Naive thymus-derived CD8-positive, alpha-beta T cell (primary cell): ENCODE measurements at places on chromosomes 11 and 22.

DNA sequence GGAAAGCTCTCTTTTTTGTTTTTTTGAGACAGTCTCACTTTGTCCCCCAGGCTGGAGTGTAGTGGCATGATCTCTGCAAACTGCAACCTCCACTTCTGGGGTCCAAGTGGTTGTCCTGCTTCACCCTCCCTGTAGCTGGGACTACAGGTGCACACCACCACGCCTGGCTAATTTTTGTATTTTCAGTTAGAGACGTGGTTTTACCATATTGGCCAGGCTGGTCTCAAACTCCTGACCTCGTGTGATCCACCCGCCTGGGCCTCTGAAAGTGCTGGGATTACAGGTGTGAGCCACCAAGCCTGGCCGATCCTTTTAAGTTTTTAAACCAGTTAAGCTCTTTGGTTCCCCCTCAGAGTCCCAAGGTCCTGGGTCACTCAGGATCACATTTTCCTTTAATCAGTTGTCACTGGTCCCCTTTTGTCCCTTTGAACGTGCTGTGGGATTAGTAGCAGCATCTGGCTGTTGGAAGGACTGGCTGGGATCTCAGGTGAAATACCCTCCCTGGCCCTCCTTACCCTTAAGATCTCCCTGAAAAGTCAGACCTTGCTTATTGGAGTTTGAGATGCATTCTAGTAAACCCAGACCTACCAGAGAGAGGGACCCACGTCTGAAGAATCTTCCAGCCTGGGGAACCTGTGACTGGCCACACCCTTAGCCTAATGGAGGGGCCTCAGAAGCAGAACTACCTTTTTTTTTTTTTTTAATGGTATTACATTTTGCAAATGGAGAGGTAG lies 8.1 kb downstream of the MALAT1 start:
- no peak for DNase-seq

DNA sequence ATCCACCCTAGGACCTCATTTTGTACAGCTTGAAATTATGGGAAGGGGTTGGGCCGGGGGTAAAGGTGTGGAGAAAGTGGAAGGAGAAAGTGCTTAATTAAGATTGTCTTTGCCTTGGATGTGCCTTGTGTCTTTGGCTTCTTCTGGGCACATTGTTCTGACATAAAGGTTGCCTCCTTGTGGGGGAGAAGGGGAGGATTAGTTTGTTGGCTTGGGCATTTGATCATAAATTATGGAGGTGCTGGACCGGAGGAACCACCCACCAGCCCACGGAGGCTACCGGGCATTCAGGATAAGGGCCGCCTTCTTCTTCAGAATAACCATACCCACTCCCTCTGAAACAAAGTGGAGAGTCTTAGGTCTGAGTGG lies 1.3 kb downstream of the PAFAH1B2 start:
- DNase-seq = peak; percentile 16

DNA sequence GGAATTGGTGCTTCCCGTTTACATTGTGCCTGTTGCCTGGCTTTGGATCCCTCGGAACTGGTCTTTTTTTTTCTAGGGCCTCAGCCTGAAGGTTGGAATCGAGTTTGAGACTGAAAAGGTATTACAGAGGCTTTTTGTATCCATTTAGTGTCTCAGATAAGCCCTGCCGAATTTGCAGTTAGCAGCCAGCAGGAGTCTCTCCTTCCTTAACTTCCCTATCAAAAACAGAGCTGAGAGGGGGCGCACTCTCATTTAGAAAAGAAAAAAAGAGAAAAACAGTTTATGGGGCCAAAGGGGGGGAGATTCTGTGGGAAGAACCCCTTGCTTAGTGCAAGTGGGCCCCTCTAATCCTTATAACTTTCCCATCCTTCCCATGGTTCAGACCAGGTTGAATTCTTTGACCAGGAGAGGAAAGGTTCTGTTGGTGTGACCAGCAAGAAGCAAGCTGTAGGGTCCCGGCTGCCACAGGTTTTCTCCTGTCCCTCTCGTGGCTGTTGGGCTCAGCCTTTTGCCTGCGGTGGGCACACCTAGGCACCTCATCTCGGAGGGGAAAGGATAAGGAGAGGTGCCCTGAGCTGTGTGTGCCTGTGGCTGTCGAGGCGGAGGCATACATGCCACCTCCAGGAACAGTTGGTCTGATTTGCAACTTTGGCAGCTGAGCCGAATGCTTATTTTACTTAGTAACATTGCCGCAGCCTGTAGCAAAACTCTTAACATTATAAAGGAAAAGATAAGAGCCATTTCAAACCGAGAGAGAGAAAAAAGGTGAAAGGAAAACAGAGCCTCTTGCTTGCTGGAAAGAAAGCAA lies 565.0 kb upstream of the CNTN5 start:
- no peak for DNase-seq

DNA sequence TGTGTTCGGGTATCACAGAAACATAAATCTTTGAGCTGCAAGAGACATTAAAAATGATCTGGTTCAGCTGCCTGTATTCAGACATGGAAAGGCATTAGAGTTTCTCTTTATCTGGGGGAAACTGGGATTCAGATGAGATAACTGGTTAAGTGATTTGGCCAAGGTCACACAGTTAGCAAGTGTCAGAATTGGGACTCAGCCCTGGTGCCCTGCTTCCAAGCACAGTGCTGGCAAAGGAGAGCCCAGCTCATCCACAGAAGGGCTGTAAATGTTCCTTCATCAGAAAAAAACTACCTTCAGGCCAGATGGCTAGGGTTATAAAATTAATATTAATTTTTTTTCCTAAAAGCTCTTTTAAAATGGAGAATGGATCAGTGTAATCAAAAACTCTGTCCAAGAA lies 20.4 kb upstream of the CADM1 start:
- no peak for DNase-seq

DNA sequence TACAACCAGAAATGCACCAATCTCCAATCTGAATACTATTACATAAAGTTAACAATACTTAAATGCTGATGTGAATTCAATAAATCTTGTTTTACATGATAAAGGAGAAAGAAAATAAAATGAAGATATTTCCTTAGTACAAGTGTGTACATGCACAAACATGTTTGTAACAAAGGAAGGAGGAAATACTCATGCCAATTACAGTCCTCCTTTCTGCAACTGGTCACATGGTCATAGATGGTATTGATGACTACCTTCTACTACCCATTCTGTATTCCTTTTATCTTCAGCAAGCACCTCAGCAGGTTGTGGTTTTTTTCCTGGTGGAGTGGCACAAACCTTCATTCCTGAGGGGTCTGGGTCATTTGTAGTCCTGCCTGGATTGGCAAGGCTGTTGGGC lies 214.2 kb upstream of the GUCY1A2 start:
- DNase-seq = no peak
